ENCODE measurements at places on chromosomes 7 and 10.

DNA sequence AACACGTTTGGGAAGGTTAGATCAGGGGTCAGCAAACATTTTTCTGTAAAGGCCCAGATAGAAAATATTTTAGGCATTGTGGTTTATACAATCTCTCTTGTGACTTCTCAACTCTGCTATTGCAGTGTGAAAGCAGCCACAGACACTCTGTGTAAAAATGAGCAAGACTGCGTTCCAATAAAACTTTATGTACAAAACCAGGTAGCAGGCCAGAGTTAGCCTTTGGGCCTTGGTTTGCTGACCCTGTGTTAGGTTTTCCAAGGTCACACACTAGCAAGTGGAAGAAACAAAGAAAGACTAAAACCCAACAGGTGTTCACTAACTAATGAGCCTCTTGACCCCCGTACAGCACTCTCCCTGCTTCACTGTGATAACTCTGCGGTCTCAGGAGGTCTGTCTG is 14.9 kb upstream of the PAXIP1 start:
- no peaks in the 10 kb centered on the region for H3K4me1 ChIP-seq
- no peak overlapping the region for H3K27ac ChIP-seq
- H3K4me3 ChIP-seq = no peak overlapping the region
- H3K27me3 ChIP-seq = peaks cover 51% of the 10 kb centered on the region

DNA sequence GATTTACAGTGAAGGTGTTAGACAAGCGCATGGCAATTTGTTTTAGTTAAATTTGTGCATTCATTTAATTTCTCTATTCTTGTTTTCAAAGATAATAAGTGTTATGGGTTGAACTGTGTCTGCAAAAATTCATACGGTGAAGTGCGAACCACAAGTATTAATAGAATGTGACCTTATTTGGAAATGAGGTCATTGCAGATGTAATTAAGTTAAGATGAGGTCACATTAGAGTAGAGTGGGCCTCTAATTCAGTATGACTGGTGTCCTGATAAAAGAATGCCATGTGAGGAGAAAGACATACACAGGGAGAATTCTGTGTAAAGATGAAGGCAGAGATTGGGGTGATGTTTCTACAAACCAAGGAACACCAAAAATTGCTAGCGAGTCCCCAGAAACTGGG is 158.8 kb upstream of the SEMA3E start:
- no peaks in the 10 kb centered on the region for H3K36me3 ChIP-seq
- no peaks in the 10 kb centered on the region for H3K27me3 ChIP-seq
- no peak overlapping the region for H3K27ac ChIP-seq
- no peak overlapping the region for H3K4me3 ChIP-seq

DNA sequence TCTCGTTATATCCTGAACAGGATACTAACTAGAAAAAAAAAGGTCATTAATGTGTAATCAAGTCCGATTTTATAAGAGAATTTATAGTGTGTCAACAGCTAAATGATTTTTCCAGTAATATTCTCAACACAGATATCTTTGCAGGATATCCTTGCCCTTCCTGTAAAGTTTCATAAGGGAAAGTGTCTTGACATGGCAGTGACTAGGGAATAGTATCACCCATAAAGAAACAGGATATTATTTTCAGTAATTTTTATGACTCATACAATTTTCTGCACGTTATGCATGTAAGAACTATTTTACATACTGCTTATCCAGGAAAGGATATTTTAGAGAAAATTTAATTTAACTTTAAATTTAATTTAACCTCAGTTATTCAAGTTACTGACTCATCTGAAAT is 19.5 kb upstream of the PNLIP start:
- DNase-seq = no peak
- no peaks in the 10 kb centered on the region for H3K36me3 ChIP-seq
- H3K27me3 ChIP-seq = peaks cover 7% of the 10 kb centered on the region
- H3K4me3 ChIP-seq = no peak overlapping the region
- no peak overlapping the region for H3K27ac ChIP-seq

- H3K4me3 ChIP-seq = no peak overlapping the region
- DNase-seq = no peak
- H3K27me3 ChIP-seq = no peaks in the 10 kb centered on the region
Observed at GRCh38 chr10:72089618-72090017, 1.3 kb upstream of the SPOCK2 start.

DNA sequence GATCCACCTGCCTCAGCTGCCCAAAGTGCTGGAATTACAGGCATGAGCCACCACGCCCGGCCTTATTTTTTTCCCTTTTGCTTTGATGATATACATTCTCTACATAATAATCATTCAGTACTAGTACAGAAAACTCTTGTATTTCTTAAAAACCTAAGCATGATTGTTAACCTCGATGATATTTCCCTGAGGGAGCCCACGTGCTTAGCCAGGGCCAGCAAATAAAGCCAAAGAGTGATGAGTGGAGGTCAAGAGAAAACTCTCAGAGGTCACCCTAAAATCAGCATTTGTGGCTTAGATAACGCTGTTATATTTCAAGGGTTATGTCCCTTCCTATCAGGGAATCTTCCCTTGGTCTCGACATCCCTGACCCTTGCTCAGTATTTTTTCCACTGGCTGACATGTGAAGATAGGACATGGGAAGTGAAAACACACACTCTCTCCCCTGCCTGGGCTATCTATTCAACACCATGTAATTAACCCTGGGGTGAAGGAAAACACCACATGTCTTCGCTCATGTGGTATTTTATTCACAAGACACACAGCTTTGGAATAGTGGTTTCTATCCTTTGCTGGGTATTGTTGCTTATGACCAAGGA is 12.6 kb downstream of the FAM200A start:
- no peak overlapping the region for H3K27ac ChIP-seq
- no peak for DNase-seq
- no peaks in the 10 kb centered on the region for H3K36me3 ChIP-seq
- no peak overlapping the region for H3K4me3 ChIP-seq

DNA sequence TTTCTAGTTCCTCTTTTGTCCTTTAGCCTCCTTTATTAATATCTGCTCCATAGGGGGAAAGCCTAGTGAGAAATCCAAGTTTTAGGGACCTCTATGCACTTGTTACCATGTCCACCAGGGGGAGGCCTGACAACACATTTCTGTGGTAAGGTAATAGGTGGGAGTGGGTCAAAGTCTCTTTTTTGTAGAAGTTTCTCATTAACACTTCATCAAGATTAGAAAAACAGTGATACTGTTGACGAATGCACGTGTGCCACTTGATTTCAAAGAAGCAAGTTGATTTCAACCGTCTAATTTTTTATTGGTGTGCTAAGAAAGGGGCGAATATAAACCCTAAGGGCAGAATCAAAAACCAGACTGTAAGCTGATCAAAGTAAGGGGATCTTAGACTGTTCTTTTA is 30.6 kb downstream of the CISD1 start:
- H3K4me3 ChIP-seq = no peak overlapping the region
- no peaks in the 10 kb centered on the region for H3K27me3 ChIP-seq
- H3K4me1 ChIP-seq = no peaks in the 10 kb centered on the region
- peak; percentile 48 for DNase-seq

DNA sequence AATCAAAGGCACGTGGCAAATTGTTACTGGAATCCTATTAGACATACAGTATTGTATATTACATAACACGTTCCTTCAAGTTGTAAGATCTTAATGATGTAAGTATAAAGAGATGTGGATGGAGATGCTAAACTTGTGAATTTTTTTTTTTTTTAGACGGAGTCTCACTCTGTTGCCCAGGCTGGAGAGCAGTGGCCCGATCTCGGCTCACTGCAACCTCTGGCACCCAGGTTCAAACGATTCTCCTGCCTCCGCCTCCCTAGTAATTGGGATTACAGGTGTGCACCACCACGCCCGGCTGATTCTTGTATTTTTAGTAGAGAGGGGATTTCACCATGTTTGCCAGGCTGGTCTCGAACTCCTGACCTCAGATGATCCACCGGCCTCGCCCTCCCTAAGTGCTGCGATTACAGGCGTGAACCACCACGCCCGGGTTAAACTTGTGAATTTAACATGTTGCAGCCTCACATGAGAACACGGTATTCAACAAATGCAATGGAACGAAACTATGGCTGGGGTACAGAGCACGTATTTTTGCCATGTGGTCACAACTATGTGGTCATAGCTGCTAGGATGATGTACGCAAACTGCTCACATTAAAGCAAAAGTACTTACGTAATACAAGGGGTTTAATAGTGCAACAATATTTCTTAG is 818 bp upstream of the SUPV3L1 start:
- peaks cover 5% of the 10 kb centered on the region for H3K36me3 ChIP-seq
- H3K27ac ChIP-seq = peak overlapping the region; percentile 81
- DNase-seq = no peak
- H3K27me3 ChIP-seq = no peaks in the 10 kb centered on the region
- H3K4me3 ChIP-seq = peak overlapping the region; percentile 89

- no peak overlapping the region for H3K4me3 ChIP-seq
- H3K27ac ChIP-seq = peak overlapping the region; percentile 44
- no peaks in the 10 kb centered on the region for H3K36me3 ChIP-seq
- no peak for DNase-seq
- peaks cover 12% of the 10 kb centered on the region for H3K4me1 ChIP-seq
Observed at GRCh38 chr7:23968791-23969190, 258.8 kb downstream of the STK31 start.

DNA sequence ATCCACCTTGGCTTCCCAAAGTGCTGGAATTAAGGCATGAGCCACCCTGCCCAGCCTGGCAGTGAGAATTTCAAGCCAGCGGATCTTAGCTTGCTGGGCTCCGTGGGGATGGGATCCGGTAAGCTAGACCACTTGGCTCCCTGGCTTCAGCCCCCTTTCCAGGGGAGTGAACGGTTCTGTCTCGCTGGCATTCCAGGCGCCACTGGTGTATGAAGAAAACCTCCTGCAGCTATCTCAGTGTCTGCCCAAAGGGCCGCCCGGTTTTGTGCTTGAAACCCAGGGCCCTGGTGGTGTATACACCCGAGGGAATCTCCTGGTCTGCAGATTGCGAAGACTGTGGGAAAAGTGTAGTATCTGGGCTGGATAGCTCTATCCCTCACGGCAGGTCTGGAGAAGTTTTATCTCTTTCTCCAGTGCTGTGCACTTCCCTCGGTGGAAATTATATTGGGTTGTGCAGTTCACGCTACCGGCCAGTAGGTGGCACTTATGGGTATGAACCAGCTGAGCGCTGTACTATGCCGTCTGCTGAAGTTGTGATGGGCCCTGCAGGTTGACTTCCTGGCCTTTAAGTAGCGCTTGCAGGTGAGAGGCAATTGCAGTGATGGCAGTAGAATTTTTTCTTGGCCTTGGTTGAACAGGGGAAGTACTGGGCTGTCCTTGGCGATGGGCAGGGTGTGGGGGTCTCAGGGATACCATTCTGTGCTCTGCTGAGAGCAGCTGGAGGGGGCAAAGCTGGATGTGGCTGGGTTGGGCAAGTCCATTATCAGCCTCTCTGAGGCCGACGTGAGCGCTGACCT is 138.0 kb upstream of the MTPN start:
- no peaks in the 10 kb centered on the region for H3K4me1 ChIP-seq
- no peak overlapping the region for H3K4me3 ChIP-seq
- H3K36me3 ChIP-seq = no peaks in the 10 kb centered on the region
- DNase-seq = no peak
- no peak overlapping the region for H3K27ac ChIP-seq

- no peaks in the 10 kb centered on the region for H3K36me3 ChIP-seq
- no peak overlapping the region for H3K4me3 ChIP-seq
- no peak for DNase-seq
- no peak overlapping the region for H3K27ac ChIP-seq
- peaks cover 38% of the 10 kb centered on the region for H3K27me3 ChIP-seq
Observed at GRCh38 chr7:4837803-4838625, 23.8 kb downstream of the PAPOLB start.

- H3K36me3 ChIP-seq = no peaks in the 10 kb centered on the region
- no peaks in the 10 kb centered on the region for H3K4me1 ChIP-seq
- no peak overlapping the region for H3K4me3 ChIP-seq
- no peaks in the 10 kb centered on the region for H3K27me3 ChIP-seq
Observed at GRCh38 chr10:4826792-4827324, 851 bp downstream of the AKR1E2 start.

GRCh38 chr7:112212571-112212970 is 6.1 kb downstream of the ZNF277 start:
- H3K27ac ChIP-seq = no peak overlapping the region
- DNase-seq = no peak
- H3K36me3 ChIP-seq = no peaks in the 10 kb centered on the region
- peaks cover 7% of the 10 kb centered on the region for H3K4me1 ChIP-seq
- no peak overlapping the region for H3K4me3 ChIP-seq

DNA sequence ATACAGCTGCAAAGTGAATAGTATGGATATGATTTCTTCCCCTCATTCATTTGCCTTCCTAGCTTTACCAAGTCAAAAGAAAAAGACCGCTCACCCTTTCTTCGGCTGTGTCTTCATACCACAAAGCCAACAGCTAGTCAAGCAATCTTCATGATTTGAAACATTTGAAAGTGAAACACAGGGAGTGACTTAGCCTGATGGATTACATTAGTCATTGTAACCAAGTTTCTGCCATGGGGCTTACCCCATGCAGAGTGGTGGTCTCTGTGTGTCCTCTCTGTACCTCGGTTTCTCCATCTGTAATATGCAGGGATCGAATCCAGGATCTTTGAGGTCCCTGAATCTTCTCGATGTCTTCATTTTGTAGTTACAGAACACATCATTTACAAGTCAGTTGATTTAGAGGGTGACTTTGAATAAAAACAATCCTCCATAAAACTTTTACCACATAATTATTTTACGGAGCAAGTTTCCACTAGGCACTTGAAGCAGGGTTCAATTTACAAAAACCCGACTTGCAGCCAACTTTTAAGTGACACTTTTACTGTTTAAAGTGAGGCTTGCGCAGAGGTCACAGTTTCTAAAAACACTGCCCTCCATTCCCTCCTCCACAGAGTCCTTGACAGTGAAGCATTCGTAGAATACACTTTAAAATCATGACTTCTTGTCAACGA is 2.2 kb upstream of the LGI1 start:
- no peak overlapping the region for H3K27ac ChIP-seq
- H3K4me1 ChIP-seq = peaks cover 26% of the 10 kb centered on the region
- H3K27me3 ChIP-seq = no peaks in the 10 kb centered on the region
- DNase-seq = no peak
- no peak overlapping the region for H3K4me3 ChIP-seq
- no peaks in the 10 kb centered on the region for H3K36me3 ChIP-seq

DNA sequence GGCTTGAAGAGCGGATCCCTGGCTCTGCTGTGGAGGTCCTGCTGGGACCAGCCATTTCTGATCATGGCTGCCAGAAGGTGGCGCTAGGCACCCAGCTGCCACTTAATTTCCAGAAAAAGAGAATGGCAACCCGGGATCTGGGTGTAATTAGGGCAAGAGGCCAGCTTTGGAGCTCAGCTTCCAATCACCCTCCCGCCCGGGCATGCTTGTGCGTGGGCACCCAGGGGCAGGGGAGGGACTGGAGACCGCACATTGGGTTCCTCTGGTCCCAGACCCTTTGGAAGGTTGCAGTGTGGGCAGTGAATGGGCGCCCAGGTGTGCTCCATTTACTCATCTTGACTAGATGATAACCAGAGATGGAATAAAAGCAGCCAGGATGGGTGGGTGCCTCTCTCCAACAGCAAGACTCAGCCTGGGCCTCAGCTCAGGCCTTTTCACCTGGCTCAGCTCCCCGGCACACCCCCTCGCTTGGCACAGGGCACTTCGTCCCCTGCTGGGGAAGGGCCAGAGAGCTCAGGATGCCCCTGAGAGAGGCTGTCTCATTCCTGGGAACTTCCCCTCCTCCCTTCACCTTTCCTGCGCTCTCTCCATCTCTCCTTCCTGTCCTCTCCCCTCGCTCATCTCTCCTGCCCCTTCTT is 14.7 kb downstream of the FAM241B start:
- H3K4me1 ChIP-seq = peaks cover 10% of the 10 kb centered on the region
- no peak overlapping the region for H3K27ac ChIP-seq
- H3K36me3 ChIP-seq = no peaks in the 10 kb centered on the region
- H3K4me3 ChIP-seq = no peak overlapping the region
- DNase-seq = peak; percentile 46

GRCh38 chr7:157370742-157371141 is 33.9 kb downstream of the DNAJB6 start:
- no peaks in the 10 kb centered on the region for H3K4me1 ChIP-seq
- DNase-seq = no peak
- H3K27me3 ChIP-seq = no peaks in the 10 kb centered on the region
- H3K4me3 ChIP-seq = no peak overlapping the region
- H3K27ac ChIP-seq = no peak overlapping the region
- peaks cover 71% of the 10 kb centered on the region for H3K36me3 ChIP-seq

Measured in PC-9 (cell line).